Immature natural killer cell (primary cell): ENCODE measurements at places on chromosomes 3 and 15. TPM values are rescaled to one million over a fixed set of nuclear protein-coding genes. Genes with fewer than 3 reads are reported as not detected.

Gene ANKUB1
- polyA plus RNA-seq: not detected

Gene HRG
- polyA plus RNA-seq: not detected

Gene MKRN3
- polyA plus RNA-seq: 0.68 TPM

Gene PLEKHO2
- 37.1 TPM for polyA plus RNA-seq

GRCh38 chr3:18345015-18345367, 80.1 kb downstream of the SATB1 start:
- no peak for DNase-seq

GRCh38 chr15:51328926-51329325, 9.5 kb downstream of the CYP19A1 start:
- DNase-seq: no peak

DNA sequence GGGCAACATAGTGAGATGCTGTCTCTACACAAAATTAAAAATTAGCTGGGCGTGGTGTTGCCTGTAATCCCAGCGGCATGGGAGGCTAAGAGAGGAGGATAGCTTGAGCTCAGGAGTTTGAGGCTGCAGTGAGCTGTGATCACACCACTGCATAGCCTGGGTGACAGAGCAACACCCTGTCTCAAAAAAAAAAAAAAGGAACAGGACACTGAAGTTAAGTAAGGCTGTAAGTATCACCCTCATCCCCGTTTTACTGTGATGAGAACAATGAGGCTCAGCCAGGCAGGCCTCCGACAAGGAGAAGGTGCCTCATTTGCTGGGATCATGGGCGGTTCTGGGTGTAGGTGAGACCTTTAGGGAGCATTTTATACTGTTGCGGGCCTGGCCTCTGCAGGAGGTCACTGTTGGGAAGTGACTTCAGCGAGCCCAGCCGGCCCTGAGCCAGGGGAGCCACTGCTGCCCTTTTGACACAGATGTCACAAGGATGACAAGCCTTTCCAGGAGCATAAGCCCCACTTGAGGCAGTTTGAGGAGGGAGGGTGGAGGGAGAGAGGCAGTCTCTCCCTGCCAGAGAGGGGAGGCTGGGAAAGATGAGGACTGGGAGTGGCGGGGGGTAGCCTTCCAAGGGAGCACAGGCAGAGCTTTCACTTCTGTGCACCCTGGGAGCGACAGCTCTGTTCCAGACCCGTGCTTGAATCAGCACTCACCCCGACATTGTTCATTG, 30.8 kb downstream of the IRAK2 start:
- DNase-seq: no peak

- DNase-seq: peak; percentile 60
These were observed 169.4 kb downstream of the KLHL25 start for GRCh38 chr15:85625166-85625830.

DNA sequence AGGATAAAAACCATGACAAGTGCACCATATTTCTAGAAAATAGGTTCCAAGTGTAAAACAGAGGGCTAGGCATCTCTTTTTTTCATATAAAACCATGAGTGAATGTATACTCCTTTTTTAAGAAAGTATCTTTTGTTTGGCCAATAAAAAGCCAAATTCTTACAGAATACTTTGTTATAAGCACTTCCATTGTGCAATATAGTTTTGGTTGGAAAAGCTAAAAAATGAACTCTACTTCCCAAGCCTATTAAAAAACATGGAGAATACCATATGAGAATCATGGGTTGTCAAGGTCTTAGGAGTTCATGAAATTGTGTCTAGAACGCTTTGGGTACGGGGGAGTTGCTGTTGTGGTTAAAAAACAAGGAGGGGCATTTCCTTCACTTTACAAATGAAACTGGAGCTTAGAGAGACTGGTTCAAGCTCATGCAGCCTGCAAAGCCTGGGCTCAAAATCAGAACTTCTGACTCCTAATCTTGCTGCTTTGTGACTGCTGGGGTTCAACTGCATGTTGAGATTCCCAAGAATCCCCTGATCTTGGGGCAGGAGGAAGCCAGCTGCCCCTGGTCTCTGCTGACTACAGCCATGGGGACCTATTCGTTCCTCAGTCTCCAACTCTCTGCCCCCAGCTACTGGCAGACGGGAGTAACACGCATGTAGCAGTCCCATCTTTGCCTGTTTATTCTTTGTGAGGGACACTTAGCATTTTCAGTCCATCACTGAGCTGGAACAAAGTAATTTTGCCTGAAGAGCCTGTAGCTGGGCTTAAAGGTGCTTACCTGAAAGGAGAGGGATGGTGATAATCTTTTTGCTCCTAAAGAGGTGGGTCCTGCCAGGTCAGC, 229.1 kb downstream of the CHST2 start:
- peak; percentile 20 for DNase-seq

- DNase-seq: no peak
These were observed 61.2 kb upstream of the PROK2 start for GRCh38 chr3:71846185-71846584.

DNA sequence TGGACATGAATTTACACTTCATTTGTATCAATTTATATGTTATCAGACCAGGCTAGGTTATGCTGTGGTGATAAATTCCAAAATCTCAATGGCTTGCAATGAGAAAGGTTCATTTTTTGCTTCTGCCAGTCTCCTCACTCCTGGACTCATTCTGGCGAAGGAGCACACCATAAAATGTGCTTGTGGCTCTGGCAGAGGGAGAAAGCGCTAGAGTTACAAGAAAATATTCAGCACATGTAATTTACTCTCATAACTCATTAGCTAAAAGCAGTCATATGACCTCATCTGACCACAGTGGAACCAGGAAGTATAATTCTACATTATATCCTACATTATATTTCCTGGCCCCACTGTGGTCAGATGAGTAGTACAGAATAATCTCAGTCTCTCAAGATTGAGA, 193.8 kb downstream of the BCHE start:
- no peak for DNase-seq

GRCh38 chr15:43968551-43968950, 141.7 kb downstream of the WDR76 start:
- DNase-seq: no peak

DNA sequence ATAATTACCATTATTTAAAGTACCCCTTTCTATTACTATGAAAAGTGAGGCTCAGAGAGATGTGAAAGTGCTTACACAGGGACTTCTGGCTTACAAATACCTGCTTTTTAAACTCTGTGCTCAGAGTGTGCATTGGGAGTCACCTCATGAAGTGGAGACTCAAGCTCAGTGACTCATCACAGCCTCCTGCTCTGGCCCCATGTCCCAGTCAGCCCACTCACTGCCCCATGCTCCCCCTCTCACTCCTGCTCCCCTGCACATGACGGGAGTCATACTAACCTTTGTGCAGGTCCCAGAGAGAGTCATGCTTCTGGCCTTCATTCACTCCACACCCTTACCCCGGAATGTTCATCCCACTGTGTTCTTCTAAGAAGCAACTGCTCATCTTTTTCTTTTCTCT, 20.2 kb downstream of the CCR1 start:
- DNase-seq: no peak

DNA sequence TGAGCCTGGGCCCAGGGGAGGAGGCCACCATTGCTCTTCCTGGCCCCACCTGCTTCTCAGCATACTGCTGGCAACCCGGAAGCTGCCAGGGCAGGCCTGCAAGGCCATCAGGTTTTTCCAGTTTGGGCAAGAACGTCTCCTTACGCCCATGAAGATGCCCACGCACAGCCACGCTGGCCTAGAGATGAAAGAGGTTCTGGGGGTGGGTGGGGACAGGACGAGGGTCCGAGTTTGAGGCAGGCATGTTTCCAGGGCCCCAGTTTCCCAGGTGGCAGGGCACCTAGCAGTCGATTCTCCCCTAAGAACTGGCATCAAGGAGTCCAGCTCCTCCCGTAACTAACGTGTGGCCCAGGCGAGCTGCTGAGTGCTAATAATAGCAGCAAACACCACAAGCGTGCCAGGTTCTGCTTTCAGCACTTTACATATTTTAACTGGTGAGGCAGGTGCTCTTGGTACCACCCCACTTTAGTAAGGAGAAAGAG, 45.8 kb downstream of the ZNF710 start:
- no peak for DNase-seq

- no peak for DNase-seq
These were observed 28.2 kb downstream of the GJD2 start for GRCh38 chr15:34726406-34727100.

GRCh38 chr3:126731044-126731443, 27.0 kb downstream of the CHCHD6 start:
- DNase-seq: peak; percentile 9

DNA sequence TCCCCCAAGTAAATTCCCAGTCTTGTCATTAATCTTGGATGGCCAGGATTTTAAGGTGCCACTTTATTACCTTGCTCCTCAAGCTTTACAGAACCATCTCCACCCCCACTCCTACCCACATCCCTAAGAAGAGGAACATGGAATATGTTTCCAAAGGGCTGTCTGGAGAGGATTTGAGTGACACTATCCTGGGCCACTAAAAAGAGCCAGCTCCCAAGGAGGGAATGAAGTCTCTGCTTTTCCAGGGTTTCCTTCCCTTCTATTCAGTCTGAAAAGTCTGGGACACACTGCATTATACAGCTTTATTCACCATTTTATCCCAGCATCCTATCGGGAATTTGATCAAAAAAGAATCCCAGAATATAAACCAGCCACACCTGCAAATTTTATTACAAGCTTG, 35.6 kb upstream of the MECOM start:
- no peak for DNase-seq

DNA sequence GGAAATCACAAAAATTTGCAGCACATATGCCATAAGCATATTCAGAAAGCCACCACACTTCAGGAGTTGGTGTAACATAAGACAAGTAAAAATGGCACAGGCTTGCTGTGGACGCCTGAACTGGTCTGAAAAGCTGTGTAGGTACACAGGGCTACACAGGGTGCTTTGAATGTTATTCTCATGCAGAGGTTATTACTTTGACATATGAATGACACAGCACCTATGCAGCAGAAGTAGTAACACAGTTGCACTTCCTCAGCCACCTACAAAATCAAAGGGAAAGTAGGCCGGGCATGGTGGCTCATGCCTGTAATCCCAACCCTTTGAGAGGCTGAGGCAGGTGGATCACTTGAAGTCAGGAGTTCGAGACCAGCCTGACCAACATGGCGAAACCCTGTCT, 54.5 kb downstream of the OSBPL10 start:
- no peak for DNase-seq
